ENCODE measurements at places on chromosomes 3 and 15.

DNA sequence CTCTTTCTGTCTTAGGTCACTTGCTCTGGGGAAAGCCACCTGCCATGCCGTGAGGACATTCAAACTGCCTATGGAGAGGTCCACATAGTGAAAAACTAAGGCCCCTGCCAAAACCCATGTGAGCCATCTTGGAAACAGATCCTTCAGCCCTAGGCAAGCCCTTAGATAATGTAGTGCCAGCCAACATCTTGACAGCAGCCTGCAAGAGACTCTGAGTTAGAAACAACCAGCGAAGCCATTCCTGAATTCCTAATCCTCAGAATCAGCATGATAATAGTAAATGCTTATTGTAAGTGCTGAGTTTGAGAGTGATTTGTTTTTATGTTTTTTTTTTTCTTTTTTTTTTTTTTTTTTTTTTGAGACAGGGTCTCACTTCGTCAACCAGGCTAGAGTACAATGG lies 40.6 kb downstream of the LEO1 start:
- DNase-seq, result no peak

- no peak for DNase-seq
These were observed 83.9 kb upstream of the CDIN1 start for GRCh38 chr15:36495456-36495991.

DNA sequence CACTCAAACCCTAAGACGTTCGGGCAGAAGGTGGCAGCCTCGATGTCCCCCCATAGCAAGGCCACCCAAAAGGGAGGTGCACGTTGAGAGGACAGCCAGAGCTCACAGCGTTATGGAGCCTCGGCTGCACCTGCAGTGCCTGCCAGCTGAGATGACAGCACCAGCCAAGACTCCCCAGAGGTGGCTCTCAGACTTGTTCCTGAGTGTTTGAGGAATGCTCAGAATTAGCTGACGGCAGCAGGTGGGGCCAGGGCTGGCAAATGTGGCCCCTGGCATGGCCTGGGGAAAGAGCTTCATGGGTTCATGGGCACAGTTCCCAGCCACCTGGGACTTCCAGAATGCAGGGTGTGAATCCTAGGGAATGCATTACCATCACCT lies 177.8 kb downstream of the KLF13 start:
- no peak for DNase-seq

DNA sequence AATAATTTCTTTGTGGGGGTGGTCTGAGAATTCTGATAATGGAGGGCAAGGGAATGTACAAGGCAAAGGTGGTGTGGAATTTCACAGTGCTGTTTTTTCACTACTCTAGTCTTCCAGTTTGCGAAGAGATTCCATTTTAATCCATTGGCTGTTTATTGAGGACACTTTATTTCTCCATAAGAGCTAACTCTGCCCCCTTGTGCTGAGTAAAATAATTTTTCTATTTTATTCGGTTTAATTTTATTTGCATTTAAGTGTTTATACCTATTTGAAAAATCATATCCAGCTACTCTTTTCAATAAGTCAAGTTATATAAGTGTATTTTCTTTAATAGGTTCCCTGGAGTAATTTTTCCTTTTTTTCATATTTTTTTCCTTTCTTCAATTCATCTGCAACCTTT lies 840.1 kb downstream of the TUSC7 start:
- DNase-seq, result no peak
